Activated T-cell treated with anti-CD3 and anti-CD28 coated beads, Interleukin-2, amount 50 U/mL, for 4 hours (primary cell): ENCODE measurements at places on chromosomes 3 and 15. TPM values are rescaled to one million over a fixed set of nuclear protein-coding genes. Genes with fewer than 3 reads are reported as not detected.

DNA sequence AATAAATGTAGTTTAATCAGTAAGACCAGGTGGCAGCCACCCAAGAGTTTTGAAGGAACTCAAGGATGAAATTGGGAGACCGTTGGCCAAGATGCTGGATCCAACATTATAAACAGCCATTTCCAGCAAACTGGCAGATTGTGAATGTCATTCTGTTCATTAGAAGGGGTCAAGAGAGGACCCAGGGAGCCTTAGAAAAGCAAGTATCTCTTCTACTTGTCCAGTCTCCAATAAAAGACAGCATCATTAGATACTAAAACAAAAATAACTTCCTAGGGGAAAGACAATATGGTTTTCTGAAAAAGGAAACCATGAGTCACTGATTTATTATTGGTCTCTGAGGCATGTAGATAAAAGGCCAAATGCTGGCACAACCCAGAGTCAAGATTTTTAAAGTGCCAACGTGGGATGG is 67.9 kb downstream of the GADL1 start:
- DNase-seq = no peak

- DNase-seq = no peak
These were observed 237.1 kb downstream of the EBLN2 start for GRCh38 chr3:73298243-73299183.

GRCh38 chr3:171970301-171970788 is 69.0 kb upstream of the FNDC3B start:
- DNase-seq = no peak

DNA sequence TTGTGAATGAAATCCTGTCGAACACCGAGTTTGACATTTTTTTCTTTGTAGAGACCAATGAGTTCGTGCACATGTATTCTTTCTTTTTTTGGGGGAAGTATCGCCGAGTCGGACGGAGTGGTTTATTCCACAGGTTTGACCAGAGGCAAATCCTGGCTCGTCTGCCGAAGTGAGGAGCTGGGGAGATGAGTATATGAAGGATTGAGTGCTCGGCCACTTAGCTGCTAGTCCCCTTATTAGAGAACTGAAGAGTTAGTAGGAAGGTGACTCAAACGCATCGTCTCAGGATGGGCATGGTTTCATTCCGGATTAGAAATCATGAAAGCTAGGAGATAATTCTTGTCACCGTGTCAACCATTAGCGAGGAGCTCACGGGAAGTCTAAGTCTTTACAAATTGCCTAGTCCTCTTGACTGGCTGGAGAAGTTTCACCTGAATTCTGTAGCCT is 154.7 kb upstream of the GOLIM4 start:
- DNase-seq = no peak

DNA sequence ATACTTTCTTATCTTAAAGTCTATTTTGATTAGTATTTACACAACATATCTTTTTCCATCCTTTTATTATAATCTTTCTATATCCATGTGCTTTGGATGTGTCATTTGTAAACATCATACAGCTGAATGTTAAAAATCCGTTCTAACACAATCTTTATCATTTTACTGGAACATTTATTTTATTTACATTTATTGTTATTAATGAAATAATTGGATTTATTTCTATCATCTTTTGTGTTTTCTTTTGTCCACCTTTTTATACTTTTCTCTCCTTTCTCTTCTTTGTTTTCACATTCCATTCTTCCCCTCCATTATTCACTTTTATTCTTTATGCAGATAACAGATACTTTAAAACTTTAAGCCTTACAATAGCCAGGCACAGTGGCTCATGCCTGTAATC is 34.7 kb upstream of the CTDSPL start:
- DNase-seq = no peak

DNA sequence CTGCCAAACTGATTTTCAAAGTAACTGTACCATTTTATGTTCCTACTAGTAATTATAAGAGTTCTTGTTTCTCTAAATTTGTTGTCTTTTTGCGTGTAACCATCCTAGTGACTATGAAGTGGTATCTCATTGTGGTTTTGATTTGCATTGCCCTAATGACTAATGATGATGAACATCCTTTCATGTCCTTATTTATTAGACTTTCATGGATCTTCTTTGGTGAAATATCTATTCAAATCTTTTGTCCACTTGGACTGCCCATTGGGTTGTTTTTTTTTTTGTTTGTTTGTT is 3.6 kb downstream of the OXSR1 start:
- no peak for DNase-seq

- DNase-seq = no peak
These were observed 72.1 kb upstream of the EPHB1 start for GRCh38 chr3:134722969-134723368.

DNA sequence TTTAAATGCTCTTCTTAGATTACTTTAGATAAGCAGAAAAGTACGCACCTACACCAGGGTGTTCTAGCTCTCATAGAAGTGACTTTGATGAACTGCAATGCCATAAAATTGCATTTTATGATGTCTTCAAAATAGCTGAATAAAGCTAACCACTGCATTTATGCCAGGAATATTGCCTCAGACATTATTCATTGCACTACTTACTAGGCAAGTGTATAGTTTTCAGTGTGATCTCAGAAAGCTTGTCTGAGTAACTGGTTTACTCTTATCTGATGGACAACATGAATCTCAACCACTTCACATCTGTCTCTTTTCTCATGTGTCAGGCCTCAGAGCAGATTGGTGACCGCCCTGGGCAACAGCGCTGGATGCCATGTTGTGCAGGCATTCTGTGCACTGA is 119.3 kb upstream of the SLC2A2 start:
- DNase-seq = no peak

GRCh38 chr3:176354843-176355242 is 842.4 kb downstream of the TBL1XR1 start:
- DNase-seq = no peak

- DNase-seq = no peak
These were observed 71.2 kb upstream of the PFN2 start for GRCh38 chr3:150041877-150042276.

DNA sequence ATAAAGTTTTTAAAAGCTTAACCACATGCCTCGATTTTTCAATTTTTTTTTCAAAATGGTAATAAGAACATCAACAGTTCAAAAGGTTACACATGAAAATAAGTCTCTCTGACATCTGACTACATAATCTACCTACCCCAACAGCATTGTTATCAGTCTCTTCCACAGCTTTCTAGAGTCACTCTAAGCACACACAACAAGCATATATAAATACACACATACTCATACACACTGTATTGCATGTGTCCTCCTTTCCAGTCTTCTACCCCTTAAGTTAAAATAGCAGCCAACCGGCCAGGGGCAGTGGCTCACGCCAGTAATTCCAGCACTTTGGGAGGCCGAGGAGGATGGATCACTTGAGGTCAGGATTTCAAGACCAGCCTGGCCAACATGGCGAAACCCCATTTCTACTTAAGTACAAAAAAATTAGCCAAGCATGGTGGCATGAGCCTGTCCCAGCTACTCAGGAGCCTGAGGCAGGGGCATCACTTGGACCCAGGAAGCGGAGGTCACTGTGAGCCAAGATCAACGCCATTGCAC is 12.2 kb downstream of the TBL1XR1 start:
- DNase-seq = no peak

DNA sequence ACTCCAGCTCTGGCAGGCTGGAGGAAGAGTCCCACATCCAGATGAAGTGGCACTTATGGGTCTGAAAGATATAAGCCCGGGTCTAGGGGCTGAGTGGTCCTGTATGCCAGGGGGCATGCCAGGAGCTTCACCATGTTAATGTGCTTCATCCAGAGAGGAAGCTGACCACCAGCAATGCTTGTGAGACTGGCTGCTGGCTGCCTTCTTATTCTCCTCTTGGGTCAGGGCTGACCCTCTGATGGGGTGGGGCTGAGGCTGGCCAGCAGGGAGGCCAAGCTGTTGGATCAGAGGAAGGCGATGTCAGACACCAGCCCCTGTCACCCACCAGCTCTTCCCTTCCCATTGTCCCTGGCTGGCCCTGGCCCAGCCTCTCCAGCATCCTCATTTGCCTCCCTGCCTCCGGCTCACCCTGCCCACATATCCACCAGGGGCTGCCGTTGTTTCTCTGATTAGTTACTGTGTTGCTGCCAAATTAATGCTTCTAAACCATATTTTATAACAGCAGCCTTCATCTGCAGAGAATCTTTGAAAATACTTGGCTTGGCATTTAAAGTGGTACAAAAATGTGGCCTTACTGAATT is 20.4 kb upstream of the PSTPIP1 start:
- no peak for DNase-seq

DNA sequence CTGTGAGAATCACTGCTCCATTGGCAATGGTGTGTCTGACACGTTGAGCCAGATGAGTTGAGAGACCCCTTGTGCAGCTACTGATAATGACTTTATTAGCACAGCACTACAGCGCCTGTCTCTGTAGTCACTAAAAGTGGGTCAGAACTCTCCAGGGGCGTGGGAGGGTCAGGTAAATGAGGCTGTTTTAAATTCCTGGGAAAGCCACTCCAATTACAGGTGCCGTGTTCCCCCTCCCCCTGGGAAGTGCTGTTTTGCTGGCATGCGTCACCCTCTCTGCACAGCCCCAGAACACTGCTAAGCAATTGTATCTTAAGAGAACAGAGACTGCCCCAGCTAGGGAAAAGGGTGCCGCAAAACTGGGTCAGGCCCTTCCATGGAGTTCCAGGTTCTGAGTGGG is 21.5 kb upstream of the CPNE9 start:
- no peak for DNase-seq

DNA sequence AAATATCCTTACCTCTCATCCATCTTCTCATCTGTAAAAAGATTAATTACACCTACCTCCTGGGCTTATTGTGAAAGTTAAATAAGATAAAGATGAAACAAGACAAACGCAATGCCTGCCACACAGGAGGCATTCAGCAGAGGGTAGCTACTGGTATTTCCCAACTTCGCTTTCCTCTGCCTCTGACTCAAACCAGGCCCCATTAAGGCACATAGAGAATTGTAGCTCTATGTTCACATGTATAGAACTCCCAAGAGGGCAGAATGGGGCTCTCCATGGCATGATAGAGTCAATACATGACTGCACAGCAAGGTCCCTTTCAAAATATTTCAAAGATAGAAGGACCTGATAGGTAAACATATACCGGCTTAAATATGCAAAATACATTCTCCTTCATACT is 1.4 kb downstream of the LYSMD2 start:
- DNase-seq = no peak

GRCh38 chr15:74402873-74403587 is 30.7 kb downstream of the SEMA7A start:
- DNase-seq = peak; percentile 68

DNA sequence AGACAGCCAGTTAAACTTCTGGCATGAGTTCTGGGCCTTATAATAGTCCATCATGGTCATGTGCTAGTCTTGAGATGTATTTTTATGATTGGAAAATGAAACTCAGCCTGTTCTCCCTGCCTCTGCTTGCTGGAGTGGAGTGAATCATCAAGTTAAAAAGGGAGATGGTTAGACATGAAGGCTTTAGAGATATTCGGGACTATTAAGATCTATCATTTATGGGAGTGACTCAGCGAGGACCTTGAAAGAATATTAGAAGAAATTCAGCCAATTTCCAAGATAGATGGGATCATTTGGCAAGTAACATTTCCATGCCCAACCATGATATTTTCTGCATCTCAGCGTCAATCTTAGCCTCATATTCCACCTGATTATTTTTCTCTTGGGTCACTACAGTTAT is 79.8 kb downstream of the AGBL1 start:
- DNase-seq = no peak

GRCh38 chr15:68794863-68795262 is 25.8 kb downstream of the ANP32A start:
- DNase-seq = no peak

GRCh38 chr15:48250640-48251076 is 44.6 kb downstream of the SLC12A1 start:
- no peak for DNase-seq

GRCh38 chr3:32391643-32392535 is at the start of gene CMTM7:
CMTM7 (plus strand) TSS chr3:32391853; CDS start chr3:32391907, 54 bp downstream.
- peak; percentile 37 for DNase-seq

- no peak for DNase-seq
These were observed 67.0 kb downstream of the PPCDC start for GRCh38 chr15:75090388-75090734.

GRCh38 chr3:138493804-138494606 is 59.6 kb downstream of the ESYT3 start:
- DNase-seq = no peak

- DNase-seq = no peak
These were observed at the start of gene CYFIP1 for GRCh38 chr15:22980189-22981050. CYFIP1 (minus strand) TSS chr15:22980368; CDS start chr15:22947285, 33,083 bp downstream.

DNA sequence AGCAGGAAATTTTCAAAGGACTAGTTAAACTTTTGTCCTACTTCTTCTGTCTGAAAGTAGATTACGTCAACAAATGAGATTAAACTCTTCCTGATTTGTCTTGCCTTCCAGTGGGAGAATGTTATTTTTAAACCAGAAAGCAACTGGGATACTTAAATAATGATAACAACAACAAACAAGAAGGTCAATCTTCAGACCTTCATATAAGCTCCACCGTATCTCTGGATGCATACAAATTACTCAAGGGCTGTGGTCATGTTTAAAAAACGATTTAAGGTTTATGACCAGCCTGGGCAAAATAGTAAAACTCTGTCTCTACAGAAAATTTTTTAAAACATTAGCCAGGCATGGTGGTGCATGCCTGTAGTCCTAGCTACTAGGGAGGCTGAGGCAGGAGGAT is 145.3 kb upstream of the NPHP3 start:
- no peak for DNase-seq

- no peak for DNase-seq
These were observed 44.5 kb upstream of the PDE8A start for GRCh38 chr15:84937144-84937543.

DNA sequence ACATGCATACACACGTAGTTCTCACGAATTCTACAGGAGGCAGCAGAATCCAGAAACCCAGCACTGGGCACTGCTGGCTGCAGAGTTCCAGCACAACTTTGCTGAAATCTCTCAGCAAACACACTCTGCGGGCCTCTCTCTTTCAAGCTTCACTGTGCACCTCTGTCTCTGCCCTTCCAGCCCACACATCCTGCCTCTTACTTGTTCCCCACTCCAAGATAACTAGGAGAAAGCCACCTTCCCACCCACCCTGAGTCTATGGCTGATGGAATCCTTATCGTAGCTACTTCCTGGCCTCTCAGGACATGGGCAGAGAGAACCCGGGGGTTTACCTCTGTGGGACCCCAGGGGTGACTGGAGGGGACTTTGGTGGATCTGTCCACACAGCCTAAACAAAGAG is 11.9 kb downstream of the ANP32A start:
- DNase-seq = no peak

- no peak for DNase-seq
These were observed 189.2 kb downstream of the CADM2 start for GRCh38 chr3:85148036-85148435.

DNA sequence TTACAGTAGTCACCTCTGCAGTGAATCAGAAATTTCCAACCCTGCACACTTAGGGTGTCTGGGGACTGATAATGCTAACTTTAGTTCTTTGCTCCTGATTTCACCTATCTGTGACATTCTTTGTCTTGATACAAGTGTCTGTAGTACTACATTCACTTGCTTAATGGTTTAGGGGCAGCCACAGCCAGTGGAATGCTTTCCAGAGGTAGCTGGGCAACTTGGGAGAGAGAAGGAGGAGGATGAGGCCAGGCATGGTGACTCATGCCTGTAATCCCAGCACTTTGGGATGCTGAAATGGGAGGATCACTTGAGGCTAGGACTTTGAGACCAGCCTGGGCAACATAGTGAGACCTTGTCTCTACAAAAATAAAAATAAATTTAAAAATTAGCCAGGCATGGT is 8.5 kb downstream of the BAHD1 start:
- no peak for DNase-seq

CACNA1D gene
- 0.52 TPM for total RNA-seq

KY gene
- total RNA-seq = not detected

PIERCE2 gene
- total RNA-seq = 0.30 TPM

ZBBX gene
- total RNA-seq = not detected

UBL7 gene
- total RNA-seq = 59.2 TPM

CAND2 gene
- 1.4 TPM for total RNA-seq

ISL2 gene
- not detected for total RNA-seq

IQCF5 gene
- not detected for total RNA-seq

MORC1 gene
- not detected for total RNA-seq
